Upper lobe of right lung (tissue), 1 donor: ENCODE measurements at places on chromosomes 2 and 18. TPM values are rescaled to one million over a fixed set of nuclear protein-coding genes. Genes with fewer than 3 reads are reported as not detected.

CSRNP3 gene
- total RNA-seq = 1.9 TPM

CXCR4 gene
- 45.2 TPM for total RNA-seq

DNA sequence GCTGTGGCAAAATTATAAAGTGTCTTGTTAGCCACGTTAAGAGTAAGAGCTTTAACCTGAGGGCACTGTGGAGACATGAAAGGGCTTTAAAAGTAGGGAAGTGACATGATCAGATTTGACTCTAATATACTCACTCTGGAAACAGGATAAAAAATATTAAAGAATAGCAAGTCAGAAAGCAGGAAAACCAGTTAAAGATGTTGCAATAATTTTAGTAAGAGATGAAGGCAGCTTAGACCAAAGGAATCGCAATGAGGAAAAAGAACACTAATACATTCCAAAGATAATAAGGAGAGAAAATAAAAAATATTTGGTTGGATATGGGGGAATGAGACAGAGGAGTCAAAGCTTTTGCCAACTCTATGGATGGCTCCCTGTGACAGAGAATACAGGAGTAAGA, 183.8 kb downstream of the DYM start:
- DNase-seq = no peak

DNA sequence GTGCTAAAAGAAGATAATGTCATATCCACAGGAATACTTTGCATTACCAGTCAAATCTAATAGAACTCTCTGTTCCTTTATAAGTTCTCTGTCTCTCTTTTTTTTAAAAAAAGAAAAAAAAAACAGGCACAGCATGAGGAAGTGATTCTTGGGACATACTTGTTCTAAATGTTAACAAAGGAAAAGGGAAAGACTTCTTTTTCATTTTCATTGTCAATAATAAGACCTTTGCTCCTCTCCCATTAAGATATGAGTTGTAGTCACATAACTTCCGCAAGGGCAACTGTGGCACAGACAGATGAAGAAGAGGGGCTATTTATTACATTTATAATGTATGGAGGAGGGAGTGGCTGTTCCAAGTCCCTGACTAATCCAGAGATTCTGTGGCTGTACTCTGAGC, 4.7 kb downstream of the CD302 start:
- no peak for DNase-seq

GRCh38 chr2:113073325-113073834, 5.6 kb downstream of the IL1F10 start:
- DNase-seq = no peak

GRCh38 chr2:229231328-229231868, 39.7 kb downstream of the PID1 start:
- DNase-seq = no peak

COA5 gene
- total RNA-seq = 26.6 TPM

EGR4 gene
- total RNA-seq = not detected

IL36B gene
- total RNA-seq = not detected

- DNase-seq = no peak
These were observed 1074.9 kb downstream of the TDRD15 start for GRCh38 chr2:22198381-22199283.

GALNT5 gene
- total RNA-seq = 40.2 TPM

SETBP1 gene
- total RNA-seq = 39.5 TPM

DNA sequence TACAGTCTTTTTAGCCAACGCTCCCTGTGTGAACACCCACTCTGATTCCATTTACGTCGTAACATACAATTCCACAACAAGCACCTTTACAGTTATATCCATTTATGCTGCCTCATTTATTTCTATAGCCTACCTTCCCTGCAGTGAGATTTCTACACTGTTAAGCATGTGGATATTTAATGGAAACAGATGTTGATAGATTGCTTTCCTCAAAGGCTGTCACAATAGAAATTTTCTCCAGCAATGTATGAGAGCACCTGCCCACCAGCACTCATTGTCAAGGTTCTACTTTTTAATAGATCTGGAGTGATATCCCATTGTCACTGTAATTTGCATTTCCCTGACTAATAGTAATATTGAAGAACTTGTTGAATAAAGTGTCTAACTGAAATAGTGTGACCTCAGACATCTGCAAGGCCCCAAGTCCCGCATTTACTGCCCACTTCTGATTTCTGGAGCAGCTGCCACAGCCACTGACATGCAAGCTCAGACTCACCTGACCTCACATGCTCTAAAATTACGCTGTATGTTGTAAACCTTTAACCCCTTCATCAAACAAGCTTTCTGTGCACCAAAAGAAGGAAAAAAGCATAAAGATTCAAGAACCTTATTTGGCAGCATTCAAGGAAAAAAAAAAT, 295.1 kb downstream of the CNTNAP5 start:
- DNase-seq = no peak

GREB1L gene
- total RNA-seq = 1.2 TPM

ASB18 gene
- total RNA-seq = not detected

GRCh38 chr18:23301972-23302371, 151.1 kb upstream of the RIOK3 start:
- no peak for DNase-seq
